ENCODE measurements at places on chromosomes 16 and 17.

GRCh38 chr17:55897301-55897700 is 146.4 kb downstream of the PCTP start:
- no peak for DNase-seq

- DNase-seq: peak; percentile 76
These were observed 17.9 kb downstream of the UTP4 start for GRCh38 chr16:69150146-69150865.

DNA sequence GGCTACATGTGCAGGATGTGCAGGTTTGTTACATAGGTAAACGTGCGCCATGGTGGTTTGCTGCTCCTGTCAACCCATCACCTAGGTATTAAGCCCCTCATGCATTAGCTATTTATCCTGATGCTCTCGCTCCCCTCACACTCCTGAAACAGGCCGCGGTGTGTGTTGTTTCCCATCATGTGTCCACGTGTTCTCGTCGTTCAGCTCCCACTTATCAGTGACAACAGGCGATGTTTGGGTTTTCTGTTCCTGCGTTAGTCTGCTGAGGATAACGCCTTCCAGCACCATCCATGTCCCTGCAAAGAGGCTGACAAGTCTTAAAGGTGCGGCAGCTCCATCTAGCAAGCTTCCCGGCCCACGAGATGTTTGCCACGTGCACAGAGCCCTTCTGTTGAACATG is 175.1 kb downstream of the FOXL1 start:
- no peak for DNase-seq

- DNase-seq: no peak
These were observed 24.2 kb downstream of the ZNF652 start for GRCh38 chr17:49337884-49338283.

GRCh38 chr16:84312783-84313382 is 18.2 kb downstream of the WFDC1 start:
- peak; percentile 35 for DNase-seq
